Inflammatory macrophage treated with lipopolysaccharide for 1 hour (primary cell): ENCODE measurements at places on chromosomes 2 and 18.

GRCh38 chr2:2909086-2910035 lies 468.3 kb downstream of the EIPR1 start:
- no peak for DNase-seq

DNA sequence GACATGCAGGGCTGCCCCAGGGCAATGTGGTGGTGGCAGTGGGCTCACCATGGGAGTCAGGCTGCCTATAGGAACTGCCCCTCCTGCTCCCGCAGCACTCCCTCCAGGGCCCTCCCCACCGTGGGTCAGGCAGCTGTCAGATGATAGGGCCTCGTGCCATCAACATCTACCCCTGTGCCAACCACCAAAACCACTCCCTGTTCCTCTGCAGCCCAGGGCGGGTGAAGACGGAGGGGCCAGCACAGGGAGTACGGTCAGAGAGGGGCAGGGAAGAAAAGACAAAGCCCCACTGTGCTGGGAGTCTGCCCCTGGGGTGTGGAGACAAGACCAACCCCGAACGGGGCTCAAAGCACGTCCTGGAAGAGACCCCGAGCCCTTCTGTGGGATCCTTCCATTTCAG lies 97.4 kb downstream of the TNS1 start:
- DNase-seq = no peak

DNA sequence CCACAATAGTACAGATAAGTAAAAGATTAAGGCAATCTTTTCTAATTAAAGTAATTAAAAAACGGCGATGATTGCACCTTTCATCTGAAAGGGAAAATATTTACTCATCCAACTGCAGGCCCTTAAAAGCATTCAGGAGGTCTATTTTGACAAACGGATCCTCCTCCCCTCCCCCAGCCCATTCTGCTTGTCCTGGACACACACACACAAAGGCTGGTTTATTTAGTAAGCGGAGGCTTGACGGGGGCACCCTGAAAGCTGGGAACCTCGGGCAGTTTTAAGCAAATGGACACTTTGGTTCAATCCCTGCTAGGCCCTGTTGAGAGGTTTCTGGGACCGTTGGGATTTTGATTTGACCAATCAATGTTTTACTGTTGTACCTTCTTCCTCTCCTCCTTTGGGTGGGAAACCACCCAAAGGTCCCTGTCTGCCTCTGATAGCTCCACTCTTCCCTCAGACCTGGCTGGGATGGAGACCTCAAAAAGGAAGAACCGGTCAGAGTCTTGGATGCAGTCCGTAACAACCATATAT lies 135.8 kb upstream of the HAAO start:
- DNase-seq = no peak

DNA sequence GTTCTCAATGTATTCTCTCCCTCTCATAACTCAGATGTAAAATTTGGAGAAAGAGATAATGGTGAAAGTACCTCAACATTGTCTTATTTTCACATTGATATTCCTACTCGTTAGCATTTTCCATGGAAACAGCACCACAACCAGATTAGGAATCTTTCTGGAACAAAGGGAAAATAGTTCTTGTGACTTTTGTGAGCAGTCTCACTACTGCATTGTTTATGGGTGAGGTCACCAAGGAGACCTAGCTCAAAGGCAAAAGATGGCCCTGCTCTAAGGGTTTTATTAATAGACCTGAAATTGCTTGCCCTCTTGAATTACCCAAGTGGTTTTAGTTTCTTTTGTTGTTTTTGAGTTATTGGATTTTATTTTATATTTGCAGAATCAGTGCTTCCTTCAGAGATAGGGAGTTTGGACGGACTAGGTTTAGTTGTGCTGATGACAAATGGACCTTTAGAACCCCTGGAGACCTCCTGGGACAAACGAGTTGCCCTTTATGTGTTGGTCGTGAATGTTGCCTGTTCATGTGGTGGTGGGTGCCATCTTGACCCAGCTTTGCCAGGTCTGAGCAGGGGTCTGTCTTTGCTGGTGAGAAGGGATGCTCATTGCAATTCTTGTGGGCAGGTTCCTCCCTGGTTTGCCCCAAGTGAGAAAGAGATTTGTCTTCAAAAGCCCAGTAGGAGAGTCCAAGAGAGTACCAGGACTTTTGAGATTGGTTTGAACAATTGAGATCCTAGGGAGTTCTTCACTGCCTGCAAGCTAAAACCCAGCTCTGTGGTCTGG lies 58.1 kb downstream of the INPP4A start:
- DNase-seq = no peak

- DNase-seq = no peak
Measured at GRCh38 chr2:159089543-159089942, 121.1 kb downstream of the TANC1 start.

DNA sequence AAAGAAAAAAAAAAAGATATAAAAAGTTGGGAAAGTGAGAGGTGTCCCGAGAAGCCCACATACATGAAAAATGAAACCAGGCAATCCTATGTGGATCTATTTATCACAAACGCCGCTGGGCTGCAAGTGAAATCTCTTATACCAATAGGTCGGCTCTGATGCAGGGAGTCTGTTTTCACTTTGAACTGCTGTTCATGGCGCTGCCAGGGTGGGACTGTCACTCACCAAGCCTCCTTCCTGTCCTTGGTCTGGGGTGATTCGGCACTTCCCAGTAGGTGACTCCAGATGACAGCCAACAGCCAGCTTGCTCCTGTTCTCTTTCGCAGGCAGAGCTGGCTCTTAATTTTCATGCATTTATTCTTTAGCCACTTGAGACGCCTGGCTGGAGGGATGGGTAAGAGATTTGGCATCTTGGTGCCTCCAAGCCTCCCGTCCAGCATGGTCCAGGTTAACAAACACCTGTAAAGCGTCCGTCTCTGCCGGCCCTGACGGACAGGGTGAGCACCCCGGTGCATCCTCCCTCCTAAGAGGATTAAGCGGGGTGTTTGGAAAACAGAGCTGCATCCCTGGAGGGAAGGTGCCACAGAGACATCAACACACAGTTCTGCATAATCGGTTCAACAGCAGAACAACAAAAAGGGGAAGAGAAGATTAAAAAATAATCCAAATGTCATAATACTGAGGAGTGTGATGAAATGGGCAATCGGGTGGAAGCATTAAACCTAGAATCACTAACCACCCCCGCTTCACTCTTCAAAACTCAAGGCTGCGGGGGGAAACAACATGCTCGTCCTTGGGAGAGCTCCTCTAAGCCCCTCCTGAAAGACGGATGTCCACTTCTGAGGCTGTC lies 58.7 kb downstream of the STEAP3 start:
- DNase-seq = peak; percentile 96

GRCh38 chr18:6251084-6251483 lies 163.6 kb downstream of the L3MBTL4 start:
- no peak for DNase-seq

DNA sequence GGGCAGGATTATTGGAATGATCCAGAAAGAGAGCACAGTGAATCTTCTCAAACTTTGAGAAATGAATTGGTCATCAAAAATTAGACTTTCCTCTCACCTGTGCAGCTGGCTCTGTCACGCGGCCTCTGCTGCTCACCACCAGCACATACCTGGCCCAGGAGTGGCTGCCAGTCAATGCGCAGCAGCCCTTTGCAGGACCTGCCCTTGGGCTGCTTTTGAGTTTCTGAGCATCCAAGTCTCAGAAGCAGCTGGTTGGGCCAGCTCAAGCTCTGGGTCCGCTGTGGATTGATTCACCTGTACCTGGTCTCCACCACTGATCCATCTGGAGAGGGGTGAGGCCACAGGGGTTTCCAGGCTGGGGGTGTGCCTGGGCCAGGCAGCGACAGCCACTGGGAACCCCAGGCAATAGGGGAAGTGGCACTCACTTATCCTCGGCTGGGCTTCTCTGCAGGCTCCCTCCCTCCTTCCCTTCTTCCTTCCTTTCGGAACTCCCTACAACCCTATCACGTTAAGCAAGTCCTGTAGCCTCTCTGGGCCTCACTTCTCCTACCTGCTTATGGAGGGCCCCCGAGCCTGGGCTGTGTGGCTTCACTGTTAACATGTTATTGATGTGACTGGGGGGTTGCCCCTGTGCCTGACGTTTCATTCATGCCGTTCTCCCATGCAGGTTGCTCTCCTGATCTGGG lies 48.1 kb downstream of the SH3BP4 start:
- no peak for DNase-seq

GRCh38 chr2:175690113-175690837 lies 311.8 kb downstream of the LNPK start:
- peak; percentile 25 for DNase-seq

DNA sequence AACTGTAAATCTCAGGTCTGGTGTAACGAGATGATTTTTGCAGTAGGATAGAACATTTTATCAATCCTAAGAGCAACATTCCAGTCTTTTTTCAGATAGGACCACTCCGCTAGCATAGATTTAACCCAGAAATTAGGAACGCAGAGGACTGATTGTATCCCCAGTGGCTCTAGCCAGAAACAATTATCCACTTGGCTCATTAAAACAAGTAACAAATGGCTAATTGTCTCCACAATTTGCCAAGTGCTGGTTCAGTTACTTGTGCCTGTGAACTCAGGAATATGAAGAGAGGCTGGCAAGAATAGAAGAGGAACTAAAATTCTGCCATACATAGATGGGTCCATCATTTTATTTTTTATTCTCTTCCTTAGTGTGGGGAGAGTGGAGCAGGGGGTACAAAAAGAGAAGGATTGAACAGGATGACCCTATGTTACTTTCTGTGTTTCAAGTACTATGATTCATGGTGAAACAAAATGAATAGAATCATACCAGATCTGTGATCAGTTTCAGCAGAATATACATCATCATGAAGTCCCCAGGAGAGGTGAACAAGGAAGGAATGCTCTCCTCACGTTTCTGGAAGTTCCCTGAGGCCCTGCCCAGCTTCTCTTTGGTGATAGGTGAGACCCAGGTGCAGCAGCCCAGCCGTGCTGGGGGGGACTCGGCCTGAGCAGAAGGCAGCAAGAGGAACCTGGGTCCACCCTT lies 121.6 kb downstream of the ARL4C start:
- DNase-seq = no peak

DNA sequence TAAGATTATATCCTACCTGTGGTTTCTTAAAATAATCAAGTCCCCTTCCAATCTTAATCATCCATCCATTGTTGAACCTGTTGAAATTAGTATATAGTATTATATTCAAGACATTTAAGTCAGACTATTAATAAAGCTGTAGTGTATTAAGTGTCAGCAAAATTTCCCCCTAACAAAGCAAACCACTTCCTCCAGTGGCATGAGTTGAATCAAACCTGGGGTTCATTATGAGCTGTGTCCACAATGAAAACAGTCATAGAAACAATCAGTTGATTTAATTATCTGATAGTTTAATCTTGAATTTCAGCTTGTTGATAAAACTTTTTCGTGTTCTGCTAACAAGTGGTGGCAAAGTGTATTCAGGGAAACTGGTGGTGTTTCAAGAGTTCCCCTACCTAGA lies 11.3 kb downstream of the MITD1 start:
- DNase-seq = no peak

DNA sequence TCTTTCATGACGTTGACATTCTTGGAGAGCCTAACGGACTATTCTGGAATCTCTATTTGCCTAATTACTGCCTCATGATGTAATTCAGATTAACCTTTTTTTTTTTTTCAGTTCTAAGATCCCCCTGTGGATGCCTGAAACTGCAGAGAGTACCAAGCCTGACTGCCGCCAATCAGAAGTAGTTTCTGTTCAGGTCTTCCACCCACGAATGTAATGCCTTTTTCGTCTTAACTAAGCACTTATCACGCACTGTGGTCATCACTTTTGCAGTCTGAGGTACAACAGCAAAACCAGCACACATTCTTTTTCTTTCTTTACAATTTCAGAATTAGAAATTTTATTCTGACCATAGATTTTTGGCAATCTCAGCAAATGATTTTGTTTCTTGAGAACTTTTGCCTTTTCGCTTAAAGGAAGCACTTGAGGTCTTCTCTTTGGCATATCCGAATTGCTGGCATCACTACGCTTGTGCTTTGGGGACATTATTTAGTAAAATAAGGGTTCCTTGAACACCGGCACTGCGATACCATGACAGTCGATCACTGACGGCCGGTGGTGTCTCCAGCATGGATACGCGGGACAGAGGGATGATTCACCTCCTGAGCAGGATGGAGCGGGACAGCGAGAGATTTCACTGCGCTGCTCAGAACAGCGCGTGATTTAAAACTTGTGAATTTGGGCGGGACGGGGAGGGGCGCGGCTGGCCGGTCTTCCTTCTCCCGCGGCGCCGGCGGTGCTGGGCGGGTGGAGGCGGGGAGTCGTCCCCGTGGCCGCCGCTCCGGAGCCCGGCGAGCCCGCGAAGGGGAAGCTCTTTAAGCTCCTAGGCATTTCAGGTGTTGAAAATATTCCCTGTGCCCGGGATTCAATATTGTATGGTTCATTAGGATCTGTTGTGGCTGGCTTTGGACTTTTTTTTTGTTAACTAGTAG lies 32.0 kb upstream of the GPR55 start:
- DNase-seq = peak; percentile 66

DNA sequence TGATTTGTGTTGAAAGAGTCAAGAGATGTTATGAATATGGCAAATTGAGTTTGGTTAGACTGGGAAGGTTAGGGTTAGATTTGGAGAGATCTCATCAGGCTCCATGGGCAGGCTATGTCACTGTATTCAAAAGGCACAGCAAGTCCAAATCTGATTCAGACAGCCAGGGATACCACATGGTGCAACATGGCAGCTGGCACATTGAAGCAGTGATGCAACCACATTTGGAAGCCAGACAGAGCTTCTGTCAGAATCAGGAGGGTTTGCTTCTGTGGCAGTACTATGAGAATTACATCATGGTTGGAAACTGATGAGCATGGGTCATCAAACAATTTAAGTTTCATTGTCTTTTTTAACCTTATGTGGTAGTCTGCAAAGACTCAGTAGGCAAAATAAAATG lies 772.2 kb downstream of the SUCLG1 start:
- no peak for DNase-seq

DNA sequence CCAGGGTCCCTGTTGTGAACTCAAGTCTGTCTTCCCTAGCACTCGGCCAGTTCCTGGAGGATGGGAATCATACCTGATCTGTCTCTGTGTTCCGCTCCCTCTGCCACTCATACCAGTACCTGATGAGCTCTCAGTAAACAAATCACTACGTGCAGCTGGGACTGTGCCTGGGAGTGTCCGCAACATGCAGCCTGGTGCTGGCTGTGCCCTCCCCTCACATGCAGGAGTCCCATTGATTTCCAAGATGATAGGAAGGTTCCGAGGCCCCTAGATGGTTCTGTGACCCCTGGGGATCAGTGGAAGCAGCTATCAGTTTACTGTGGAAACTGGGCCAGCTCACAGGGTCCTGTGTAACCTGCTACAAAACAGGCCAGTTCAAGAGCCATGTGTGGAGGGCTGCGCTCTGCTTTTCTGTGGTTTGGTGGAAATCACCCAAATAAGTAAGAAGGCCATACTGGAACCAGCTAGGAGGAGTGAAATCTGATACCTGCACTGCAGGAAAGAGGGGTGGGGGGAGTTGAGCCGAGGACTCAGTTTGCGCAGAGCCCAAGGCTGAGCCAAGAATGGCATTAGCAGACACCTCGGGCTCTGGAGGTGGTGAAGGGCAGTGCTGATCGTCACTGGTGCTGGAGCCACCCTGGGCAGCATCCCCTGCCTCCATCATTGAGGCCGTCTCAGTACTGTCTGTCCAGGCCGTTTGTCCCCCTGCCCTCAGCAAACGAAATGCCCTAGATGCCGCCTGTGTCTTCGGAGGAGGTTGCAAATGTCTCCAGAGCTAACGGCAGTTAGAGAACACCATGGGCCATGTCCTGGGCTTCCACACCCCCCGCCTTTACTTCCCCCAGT lies 93.3 kb downstream of the KLHL29 start:
- DNase-seq = no peak

GRCh38 chr2:230779126-230779525 lies 66.5 kb downstream of the CAB39 start:
- no peak for DNase-seq
